ENCODE measurements at places on chromosomes 7 and 10.

DNA sequence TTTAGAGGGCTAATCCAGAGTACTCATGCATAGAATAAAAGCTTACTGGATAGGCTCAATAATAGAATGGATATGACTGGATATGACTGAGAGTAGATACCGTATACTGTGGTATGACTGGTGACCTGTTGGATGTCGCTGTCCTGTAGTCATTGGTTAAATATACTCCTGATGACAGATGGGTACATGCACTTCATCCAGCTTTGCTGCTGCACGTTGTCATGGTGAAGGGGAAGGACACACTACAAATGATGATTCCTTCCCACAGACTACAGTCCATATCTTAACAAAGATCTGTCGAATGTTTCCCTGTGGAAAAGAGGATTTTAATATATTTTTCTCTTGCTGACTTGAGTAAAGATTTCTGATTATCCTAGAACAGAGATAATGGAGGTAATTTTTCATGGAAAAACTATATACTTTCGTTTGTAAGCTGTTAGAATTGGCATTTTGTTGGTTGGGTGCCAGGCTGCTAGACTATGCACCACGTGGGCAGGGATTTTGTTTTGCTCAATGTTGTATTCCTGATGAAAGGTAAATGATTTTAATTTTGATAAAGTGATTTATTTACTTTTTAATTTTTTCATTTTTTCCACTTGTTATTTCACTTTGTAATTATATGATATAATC lies 97.3 kb downstream of the PPP1R9A start:
- H3K4me1 ChIP-seq, result no peaks in the 10 kb centered on the region
- no peaks in the 10 kb centered on the region for H3K36me3 ChIP-seq
- H3K27me3 ChIP-seq, result no peaks in the 10 kb centered on the region
- H3K27ac ChIP-seq, result no peak overlapping the region
- H3K4me3 ChIP-seq, result no peak overlapping the region

- no peaks in the 10 kb centered on the region for H3K36me3 ChIP-seq
- H3K4me1 ChIP-seq, result no peaks in the 10 kb centered on the region
- H3K27ac ChIP-seq, result no peak overlapping the region
- H3K27me3 ChIP-seq, result no peaks in the 10 kb centered on the region
- DNase-seq, result no peak
- no peak overlapping the region for H3K4me3 ChIP-seq
These were observed 82.8 kb upstream of the FGFR2 start for GRCh38 chr10:121680879-121681655.

GRCh38 chr10:48671914-48672595 lies 12.6 kb upstream of the WDFY4 start:
- no peaks in the 10 kb centered on the region for H3K36me3 ChIP-seq
- H3K4me1 ChIP-seq, result no peaks in the 10 kb centered on the region
- H3K27me3 ChIP-seq, result no peaks in the 10 kb centered on the region
- no peak overlapping the region for H3K27ac ChIP-seq

GRCh38 chr7:2522780-2523433 lies 3.3 kb downstream of the LFNG start:
- H3K4me1 ChIP-seq, result no peaks in the 10 kb centered on the region
- H3K27ac ChIP-seq, result no peak overlapping the region
- H3K4me3 ChIP-seq, result no peak overlapping the region
- peaks cover 1% of the 10 kb centered on the region for H3K27me3 ChIP-seq
- no peaks in the 10 kb centered on the region for H3K36me3 ChIP-seq
- DNase-seq, result no peak

DNA sequence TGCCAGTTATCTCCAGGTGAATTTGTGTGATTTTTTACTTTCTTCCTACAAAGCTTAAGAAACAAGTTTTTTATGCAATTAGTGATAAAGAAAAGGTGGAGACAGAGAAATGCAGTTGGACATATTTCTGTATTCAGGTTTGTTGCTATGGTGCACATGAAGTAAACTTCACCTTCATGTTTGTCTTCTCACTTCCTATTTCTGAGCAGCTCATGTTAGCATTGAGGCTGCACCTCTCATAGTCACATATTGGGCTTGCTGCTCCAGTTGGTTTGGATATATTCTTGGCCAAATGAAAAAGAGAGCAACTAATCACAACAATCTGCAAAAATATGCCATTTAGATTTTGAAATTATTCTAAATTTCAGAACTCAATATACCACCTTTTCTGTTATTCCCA lies 475.6 kb upstream of the ZWINT start:
- no peaks in the 10 kb centered on the region for H3K4me1 ChIP-seq
- no peak overlapping the region for H3K4me3 ChIP-seq
- H3K36me3 ChIP-seq, result no peaks in the 10 kb centered on the region
- no peaks in the 10 kb centered on the region for H3K27me3 ChIP-seq

- no peak for DNase-seq
- H3K4me1 ChIP-seq, result no peaks in the 10 kb centered on the region
- no peaks in the 10 kb centered on the region for H3K36me3 ChIP-seq
- no peaks in the 10 kb centered on the region for H3K27me3 ChIP-seq
These were observed 5.2 kb upstream of the XPNPEP1 start for GRCh38 chr10:109928475-109928891.

DNA sequence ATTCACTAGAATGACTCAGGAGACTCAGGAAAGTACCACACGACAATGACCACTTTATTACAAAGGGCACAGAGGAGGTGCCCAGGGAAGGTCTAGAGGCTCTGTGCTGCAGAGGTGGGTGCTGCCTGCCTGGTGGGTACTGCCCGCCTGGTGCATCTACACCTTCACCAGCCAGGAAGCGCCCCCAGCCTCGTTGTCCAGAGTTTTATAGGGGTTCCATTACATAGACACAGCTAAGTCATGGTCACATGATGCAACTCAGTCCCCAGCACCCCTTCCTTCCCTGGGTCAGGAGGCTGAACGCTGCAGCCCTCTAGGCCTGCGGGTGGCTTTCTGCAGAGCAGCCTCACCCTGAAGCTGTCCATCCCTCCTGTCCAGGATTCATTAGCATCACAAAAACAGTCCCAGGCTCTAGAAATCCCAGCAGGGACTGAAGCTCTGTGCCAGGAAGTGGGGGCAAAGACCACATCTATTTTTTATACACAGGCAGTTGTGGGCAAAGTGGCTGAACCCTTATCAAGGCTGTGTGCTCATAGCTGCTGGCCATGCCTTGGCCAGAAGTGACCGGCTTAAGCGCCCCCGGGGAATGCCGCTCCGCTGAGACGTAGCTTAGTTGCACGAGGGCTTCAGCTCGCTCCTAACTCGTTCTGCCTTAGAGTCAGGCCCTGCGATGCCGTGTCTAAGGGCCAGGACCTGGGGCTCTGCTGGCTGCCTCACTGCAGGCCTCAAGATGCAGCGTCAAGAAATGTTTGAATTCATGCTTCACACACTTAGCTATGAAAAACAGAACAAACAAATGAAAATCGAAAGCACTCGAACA lies 219.0 kb downstream of the GLRX3 start:
- H3K4me1 ChIP-seq, result no peaks in the 10 kb centered on the region
- no peak overlapping the region for H3K4me3 ChIP-seq
- peak; percentile 51 for DNase-seq
- H3K27ac ChIP-seq, result no peak overlapping the region
- no peaks in the 10 kb centered on the region for H3K27me3 ChIP-seq
- H3K36me3 ChIP-seq, result no peaks in the 10 kb centered on the region

DNA sequence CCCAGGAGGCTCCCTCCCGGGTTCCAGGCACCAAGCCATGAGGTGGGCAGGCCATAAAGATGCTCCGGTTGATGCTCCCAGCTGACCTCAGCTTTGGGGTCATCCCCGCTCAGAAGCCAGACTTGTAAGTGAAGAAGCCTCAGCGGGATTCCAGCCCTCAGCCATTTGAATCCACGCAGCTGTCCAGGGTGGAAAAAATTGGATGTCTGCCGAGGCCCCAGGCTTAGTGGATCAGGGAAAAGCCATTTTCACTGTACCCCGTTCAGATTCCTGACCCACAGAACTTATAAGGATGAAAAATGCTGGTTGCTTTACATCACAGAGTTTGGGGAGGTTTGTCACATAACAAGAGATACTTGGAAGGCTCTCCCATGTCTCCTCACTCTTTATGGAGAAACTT lies 49.2 kb upstream of the CPN1 start:
- H3K27ac ChIP-seq, result no peak overlapping the region
- no peaks in the 10 kb centered on the region for H3K27me3 ChIP-seq
- H3K4me3 ChIP-seq, result no peak overlapping the region
- no peaks in the 10 kb centered on the region for H3K4me1 ChIP-seq

GRCh38 chr10:88541116-88541626 lies 41.9 kb downstream of the RNLS start:
- H3K27me3 ChIP-seq, result no peaks in the 10 kb centered on the region
- DNase-seq, result no peak
- peaks cover 3% of the 10 kb centered on the region for H3K4me1 ChIP-seq
- no peak overlapping the region for H3K4me3 ChIP-seq
- H3K36me3 ChIP-seq, result no peaks in the 10 kb centered on the region

GRCh38 chr10:98417973-98418664 lies 3.1 kb upstream of the PYROXD2 start:
- H3K4me3 ChIP-seq, result no peak overlapping the region
- H3K36me3 ChIP-seq, result no peaks in the 10 kb centered on the region
- no peaks in the 10 kb centered on the region for H3K4me1 ChIP-seq
- H3K27me3 ChIP-seq, result no peaks in the 10 kb centered on the region
- no peak overlapping the region for H3K27ac ChIP-seq
- peak; percentile 73 for DNase-seq

DNA sequence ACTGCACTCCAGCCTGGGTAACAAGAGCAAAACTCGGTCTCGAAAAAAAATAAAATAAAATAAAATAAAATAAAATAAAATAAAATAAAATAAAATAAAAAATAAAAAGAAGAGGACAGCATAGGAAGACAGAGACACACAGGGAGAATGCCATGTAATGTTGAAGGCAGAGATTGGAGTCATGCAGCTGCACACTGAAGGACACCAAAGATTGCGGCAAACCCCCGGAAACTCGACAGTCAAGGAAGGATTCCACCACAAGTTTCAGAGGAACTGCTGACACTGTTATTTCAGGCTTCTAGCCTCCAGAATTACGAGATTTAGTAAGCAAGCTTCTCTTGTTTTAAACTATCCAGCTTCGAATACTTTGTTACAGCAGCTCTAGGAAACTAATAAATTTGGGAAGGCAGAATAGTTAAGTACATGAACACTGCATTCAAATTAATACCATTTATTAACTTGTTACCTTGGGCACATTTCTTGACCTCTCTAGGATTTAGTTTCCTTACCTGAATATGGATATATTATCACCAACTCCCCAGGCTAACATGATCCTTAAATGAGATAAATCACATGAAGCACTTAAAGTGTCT lies 9.5 kb downstream of the CPED1 start:
- H3K27me3 ChIP-seq, result no peaks in the 10 kb centered on the region
- H3K36me3 ChIP-seq, result no peaks in the 10 kb centered on the region
- DNase-seq, result no peak
- H3K27ac ChIP-seq, result peak overlapping the region; percentile 75
- H3K4me3 ChIP-seq, result no peak overlapping the region

GRCh38 chr10:83941189-83941588 lies 198.1 kb upstream of the GHITM start:
- no peaks in the 10 kb centered on the region for H3K27me3 ChIP-seq
- H3K4me3 ChIP-seq, result no peak overlapping the region
- no peaks in the 10 kb centered on the region for H3K36me3 ChIP-seq
- no peak for DNase-seq

- H3K27ac ChIP-seq, result no peak overlapping the region
- H3K27me3 ChIP-seq, result no peaks in the 10 kb centered on the region
- H3K4me3 ChIP-seq, result no peak overlapping the region
- H3K4me1 ChIP-seq, result peaks cover 2% of the 10 kb centered on the region
- H3K36me3 ChIP-seq, result peaks cover 3% of the 10 kb centered on the region
- no peak for DNase-seq
These were observed 50.4 kb upstream of the WNT16 start for GRCh38 chr7:121278120-121279021.

GRCh38 chr10:97590748-97591495 lies 1.4 kb downstream of the C10orf62 start:
- H3K36me3 ChIP-seq, result no peaks in the 10 kb centered on the region
- no peaks in the 10 kb centered on the region for H3K4me1 ChIP-seq
- no peak overlapping the region for H3K27ac ChIP-seq
- H3K27me3 ChIP-seq, result no peaks in the 10 kb centered on the region
- no peak for DNase-seq

- no peaks in the 10 kb centered on the region for H3K4me1 ChIP-seq
- DNase-seq, result no peak
- H3K27me3 ChIP-seq, result no peaks in the 10 kb centered on the region
- no peaks in the 10 kb centered on the region for H3K36me3 ChIP-seq
- no peak overlapping the region for H3K27ac ChIP-seq
- H3K4me3 ChIP-seq, result no peak overlapping the region
These were observed 77.7 kb upstream of the GPR37 start for GRCh38 chr7:124843336-124843735.

DNA sequence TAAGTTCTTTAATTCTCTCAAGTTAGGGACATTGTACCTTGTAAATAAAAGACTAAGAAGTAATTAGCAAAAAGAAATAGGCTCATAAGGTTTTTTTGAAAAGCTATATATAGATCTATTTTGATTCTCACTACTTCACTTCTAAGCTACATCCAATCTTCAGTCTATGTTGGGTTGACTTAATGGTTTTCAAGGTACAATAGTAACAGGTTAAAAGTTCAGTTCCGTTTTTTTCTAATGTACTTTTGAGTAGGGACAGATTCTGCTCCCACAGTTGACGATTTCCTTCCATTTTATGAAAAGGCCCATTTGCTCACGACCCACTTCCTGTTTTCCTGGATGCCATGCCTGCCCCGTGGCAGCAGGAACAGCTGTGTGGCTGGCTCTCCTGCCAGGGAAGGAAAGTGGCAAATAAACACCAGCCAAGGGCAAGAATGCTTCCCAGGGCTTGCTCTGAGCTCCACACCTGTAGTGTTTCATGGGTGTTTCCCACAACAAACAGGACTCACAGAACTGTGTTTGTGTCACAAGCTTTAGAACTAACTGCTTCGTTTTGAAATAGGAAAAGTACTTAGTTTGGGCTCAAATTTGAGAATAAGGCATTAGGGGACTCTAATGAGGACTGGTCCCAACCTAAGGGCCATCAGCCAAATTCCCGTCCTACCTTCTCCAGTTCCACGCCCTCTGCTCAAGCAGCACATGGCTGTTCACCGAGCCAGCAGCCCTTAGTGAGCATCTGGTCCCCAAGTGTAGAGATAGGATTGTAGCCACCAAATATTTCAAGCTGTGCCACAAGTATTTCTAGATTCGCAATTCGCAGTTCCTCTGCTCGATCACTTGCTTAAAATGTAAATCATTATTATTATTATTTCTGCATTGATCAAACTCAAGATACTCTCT lies 240.7 kb downstream of the COBL start:
- H3K27ac ChIP-seq, result no peak overlapping the region
- H3K36me3 ChIP-seq, result no peaks in the 10 kb centered on the region
- H3K4me1 ChIP-seq, result no peaks in the 10 kb centered on the region
- no peaks in the 10 kb centered on the region for H3K27me3 ChIP-seq
- no peak overlapping the region for H3K4me3 ChIP-seq

DNA sequence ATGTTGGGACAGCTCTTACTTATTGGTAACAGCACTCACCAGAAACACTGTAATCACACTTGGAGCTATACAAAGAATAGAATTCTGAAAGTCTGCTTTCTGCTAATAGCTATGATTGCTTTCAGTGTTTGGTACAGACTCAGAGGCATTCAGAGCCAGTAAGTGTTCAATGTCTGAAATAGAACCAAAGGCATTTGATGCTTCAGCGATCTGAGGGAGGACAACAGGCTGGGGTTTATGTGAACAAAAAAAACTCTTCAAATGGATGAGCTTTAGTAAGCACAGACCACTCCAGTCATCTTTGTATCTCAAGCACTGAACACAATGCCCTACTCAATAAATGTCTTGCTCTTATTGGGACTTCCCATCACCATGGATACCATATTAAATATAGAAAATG lies 322.8 kb upstream of the GRM3 start:
- H3K27ac ChIP-seq, result no peak overlapping the region
- H3K4me3 ChIP-seq, result no peak overlapping the region
- no peaks in the 10 kb centered on the region for H3K27me3 ChIP-seq
- H3K36me3 ChIP-seq, result no peaks in the 10 kb centered on the region
- no peak for DNase-seq
- no peaks in the 10 kb centered on the region for H3K4me1 ChIP-seq
